ENCODE measurements at places on chromosomes 2 and 18.

GRCh38 chr2:42060718-42061619, 13.1 kb downstream of the PKDCC start:
- DNase-seq = peak; percentile 95

- DNase-seq = no peak
These were observed 387.8 kb upstream of the CDH7 start for GRCh38 chr18:65363011-65363410.

DNA sequence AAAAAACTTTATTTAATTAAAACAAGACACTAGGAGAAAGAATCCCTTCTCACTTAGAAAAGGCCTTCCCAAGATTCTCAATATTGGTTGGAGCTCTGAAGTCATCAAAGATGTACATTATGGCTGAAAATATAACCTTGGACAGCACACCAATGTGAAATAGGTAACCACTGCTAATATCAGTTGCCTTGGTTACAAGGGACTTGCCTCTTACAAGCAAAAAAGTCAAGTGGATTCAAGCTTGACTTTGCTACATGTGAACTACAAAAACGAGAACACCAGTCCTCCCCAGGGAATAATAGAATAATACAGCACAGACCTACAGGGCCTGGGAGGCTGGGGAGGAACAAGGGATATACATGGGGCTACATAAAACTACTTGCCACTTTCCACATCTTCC, 46.1 kb downstream of the NABP1 start:
- DNase-seq = no peak

- no peak for DNase-seq
These were observed 52.9 kb downstream of the SATB2 start for GRCh38 chr2:199404841-199405240.

GRCh38 chr2:153071090-153071489, 352.7 kb downstream of the ARL6IP6 start:
- no peak for DNase-seq

DNA sequence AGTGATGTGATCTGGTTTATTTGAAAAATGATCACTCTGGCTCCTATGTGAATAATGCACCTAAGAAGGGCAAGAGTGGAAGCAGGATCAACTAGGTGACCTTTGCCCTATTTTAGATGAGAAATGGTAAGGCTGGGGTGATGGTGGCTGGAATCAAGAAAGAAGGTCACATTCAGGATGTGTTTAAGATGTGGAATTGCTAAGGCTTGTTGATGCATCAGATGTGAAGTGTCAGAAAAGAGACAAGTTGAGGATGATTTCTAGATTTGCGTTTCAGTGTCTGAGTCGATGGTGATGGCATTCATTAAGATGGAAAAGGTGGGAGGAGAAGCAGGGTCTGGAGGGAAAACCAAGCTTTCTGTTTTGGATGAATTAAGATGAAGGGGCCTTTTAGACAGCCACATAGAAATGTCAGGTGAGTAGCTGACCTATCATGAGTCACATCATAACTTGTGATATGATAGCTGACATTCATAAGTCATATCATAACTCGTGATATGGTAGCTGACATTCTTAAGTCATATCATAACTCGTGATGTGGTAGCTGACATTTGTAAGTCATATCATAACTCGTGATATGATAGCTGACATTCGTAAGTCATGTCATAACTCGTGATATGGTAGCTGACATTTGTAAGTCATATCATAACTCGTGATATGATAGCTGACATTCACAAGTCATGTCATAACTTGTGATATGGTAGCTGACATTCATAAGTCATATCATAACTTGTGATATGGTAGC, 101.2 kb upstream of the SEC11C start:
- DNase-seq = no peak

DNA sequence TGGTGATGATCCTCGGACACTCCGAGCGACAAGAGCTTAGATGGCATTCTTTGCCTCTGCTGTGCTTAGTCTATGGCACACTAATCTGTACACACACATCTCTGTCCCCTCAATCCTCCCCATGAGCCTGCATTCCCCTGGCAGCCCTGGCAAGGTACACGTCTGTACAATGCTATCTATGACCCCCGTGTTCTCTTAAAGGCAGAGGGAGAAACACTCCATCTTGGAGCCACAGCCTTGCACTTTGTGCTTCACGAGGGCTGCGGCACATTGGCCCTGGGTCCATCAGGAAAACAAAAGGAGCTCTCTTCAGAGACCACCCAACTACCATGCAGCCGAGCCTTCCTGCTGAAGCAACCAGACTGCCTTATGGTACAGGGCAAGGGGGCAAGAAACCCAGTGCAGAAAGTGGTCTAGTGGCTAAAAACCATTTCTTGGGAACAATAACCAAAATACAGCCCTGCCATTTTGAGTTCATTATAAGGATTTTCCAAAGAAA, 42.5 kb downstream of the STEAP3 start:
- DNase-seq = no peak

DNA sequence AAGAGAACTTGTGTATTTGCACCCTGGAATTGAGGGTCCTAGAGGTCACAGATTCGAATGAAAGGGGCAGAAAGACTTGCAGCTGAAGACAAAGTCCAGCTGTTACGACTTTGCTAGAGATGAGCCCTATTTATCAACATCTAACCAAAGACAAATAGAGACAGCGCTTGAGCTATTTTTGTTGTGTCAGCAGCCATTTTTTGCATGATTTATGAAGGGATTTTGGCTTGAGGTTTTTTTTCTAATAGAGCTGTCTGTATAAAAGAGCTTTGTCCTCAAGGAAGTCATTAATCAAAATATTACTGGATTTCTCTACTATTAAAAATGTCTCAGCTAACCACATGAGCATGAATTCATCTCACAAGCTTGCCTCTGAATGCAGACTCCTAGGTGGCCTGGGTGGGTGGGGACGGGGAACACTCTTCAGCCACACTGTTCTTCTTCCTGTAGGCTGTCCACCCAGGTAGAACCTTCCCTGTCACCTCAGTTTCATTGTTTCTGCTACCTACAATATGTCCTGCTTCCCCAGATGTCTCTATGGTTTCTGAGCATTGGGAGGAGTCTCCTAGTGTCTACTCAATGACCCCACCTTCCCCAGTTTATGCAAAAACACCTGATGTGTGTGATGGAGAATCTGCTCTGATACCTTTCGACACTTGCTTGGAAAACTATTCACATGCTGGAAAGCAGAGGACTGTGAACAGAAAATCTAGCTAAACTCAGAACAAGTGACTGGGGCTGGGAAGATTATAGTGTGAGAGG, 7.2 kb upstream of the CD226 start:
- no peak for DNase-seq

Measured in WERI-Rb-1 (cell line).